ENCODE measurements at places on chromosomes 4 and X. TPM values are rescaled to one million over a fixed set of nuclear protein-coding genes. Genes with fewer than 3 reads are reported as not detected.

DNA sequence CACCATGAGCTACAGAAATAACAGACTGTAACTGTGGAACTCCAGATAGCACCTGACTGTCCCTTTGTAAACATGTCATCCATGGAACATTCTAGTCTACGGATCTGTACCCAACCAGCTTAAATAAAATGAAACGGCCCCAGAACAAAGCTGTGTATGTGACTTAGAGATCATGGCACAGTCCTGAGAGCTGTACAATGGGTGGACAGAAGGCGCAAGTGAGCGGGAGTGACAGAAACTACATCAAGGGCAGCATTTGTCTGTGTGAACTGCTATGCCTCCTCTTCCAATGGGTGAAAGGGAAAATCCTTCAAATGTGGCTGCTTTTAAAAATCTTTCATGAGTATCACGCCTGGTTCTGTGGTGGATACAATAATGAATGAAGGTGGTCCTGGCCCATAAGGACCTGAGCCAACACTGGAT lies 72.5 kb downstream of the FAT1 start:
- H3K4me3 ChIP-seq, result peak overlapping the region; percentile 36
- peak overlapping the region; percentile 72 for H3K27ac ChIP-seq
- DNase-seq, result no peak
- H3K27me3 ChIP-seq, result no peaks in the 10 kb centered on the region

- no peak overlapping the region for H3K4me3 ChIP-seq
- DNase-seq, result peak; percentile 67
- H3K27me3 ChIP-seq, result no peaks in the 10 kb centered on the region
These were observed 48.5 kb upstream of the HDAC8 start for GRCh38 chrX:72621163-72621562.

- no peaks in the 10 kb centered on the region for H3K36me3 ChIP-seq
- no peaks in the 10 kb centered on the region for H3K27me3 ChIP-seq
- H3K4me3 ChIP-seq, result no peak overlapping the region
- DNase-seq, result no peak
These were observed 72.1 kb upstream of the DOCK11 start for GRCh38 chrX:118423558-118423957.

- H3K4me3 ChIP-seq, result no peak overlapping the region
- H3K27ac ChIP-seq, result no peak overlapping the region
- no peaks in the 10 kb centered on the region for H3K27me3 ChIP-seq
These were observed 639.8 kb upstream of the INTU start for GRCh38 chr4:126992910-126993309.

- no peaks in the 10 kb centered on the region for H3K36me3 ChIP-seq
- DNase-seq, result no peak
- no peak overlapping the region for H3K4me3 ChIP-seq
- H3K4me1 ChIP-seq, result no peaks in the 10 kb centered on the region
- no peak overlapping the region for H3K27ac ChIP-seq
These were observed 1805.6 kb upstream of the TENM3 start for GRCh38 chr4:180437601-180438000.

- no peaks in the 10 kb centered on the region for H3K36me3 ChIP-seq
- no peaks in the 10 kb centered on the region for H3K27me3 ChIP-seq
- H3K4me3 ChIP-seq, result no peak overlapping the region
- no peaks in the 10 kb centered on the region for H3K4me1 ChIP-seq
- DNase-seq, result no peak
These were observed 33.1 kb downstream of the LEF1 start for GRCh38 chr4:108135549-108136209.

- H3K4me1 ChIP-seq, result no peaks in the 10 kb centered on the region
- DNase-seq, result peak; percentile 13
- H3K4me3 ChIP-seq, result no peak overlapping the region
- H3K36me3 ChIP-seq, result no peaks in the 10 kb centered on the region
These were observed 109.1 kb upstream of the SLC4A4 start for GRCh38 chr4:71229477-71230270.

- no peaks in the 10 kb centered on the region for H3K27me3 ChIP-seq
- DNase-seq, result no peak
- no peak overlapping the region for H3K27ac ChIP-seq
- H3K36me3 ChIP-seq, result no peaks in the 10 kb centered on the region
These were observed 262.5 kb upstream of the TEX13A start for GRCh38 chrX:105483011-105483410.

DNA sequence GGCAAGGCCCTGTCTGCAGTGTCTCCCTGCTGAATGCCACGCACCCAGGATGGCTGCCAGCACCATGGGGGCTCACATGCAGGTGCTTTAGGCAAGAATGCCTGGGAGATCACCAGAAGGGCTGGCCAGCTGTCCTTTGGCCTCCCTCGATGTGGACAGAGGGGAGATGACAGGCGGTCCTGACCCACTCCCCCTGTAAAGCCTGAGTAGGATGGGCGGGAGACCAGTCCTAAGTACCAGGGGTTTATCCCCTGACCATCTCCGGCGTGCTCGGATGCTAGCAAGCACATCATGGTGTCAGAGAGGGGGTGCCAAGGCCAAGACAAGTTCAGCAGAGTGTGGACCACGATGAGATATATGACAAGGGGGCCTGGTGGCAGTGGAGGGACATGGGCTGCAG lies 5.3 kb downstream of the PDZD4 start:
- no peak overlapping the region for H3K4me3 ChIP-seq
- H3K27ac ChIP-seq, result no peak overlapping the region
- DNase-seq, result no peak

GRCh38 chr4:100935090-100935489 lies 412.2 kb downstream of the PPP3CA start:
- no peaks in the 10 kb centered on the region for H3K4me1 ChIP-seq
- no peak for DNase-seq
- no peaks in the 10 kb centered on the region for H3K36me3 ChIP-seq
- H3K27me3 ChIP-seq, result no peaks in the 10 kb centered on the region

DNA sequence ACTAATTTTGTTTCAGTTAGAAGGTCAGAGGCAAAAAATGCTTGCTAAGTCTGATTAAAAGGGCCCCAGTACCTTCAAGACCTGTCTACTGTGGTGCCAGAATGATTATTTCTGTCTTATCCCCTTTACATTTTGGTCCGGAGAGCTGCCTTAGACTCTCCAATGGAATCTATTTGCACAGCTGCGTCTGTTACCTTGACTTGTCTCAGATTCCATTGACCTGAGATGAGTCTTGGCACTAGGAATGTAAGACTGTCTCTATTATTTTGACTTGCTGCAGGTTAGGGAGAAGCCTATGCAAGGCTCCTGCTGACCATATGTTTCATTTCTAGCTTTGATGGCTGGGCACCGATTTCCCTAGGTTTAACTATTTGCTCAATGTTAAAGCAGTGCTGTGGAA lies 457.6 kb downstream of the KCTD8 start:
- DNase-seq, result no peak
- H3K27me3 ChIP-seq, result no peaks in the 10 kb centered on the region
- H3K36me3 ChIP-seq, result no peaks in the 10 kb centered on the region

DNA sequence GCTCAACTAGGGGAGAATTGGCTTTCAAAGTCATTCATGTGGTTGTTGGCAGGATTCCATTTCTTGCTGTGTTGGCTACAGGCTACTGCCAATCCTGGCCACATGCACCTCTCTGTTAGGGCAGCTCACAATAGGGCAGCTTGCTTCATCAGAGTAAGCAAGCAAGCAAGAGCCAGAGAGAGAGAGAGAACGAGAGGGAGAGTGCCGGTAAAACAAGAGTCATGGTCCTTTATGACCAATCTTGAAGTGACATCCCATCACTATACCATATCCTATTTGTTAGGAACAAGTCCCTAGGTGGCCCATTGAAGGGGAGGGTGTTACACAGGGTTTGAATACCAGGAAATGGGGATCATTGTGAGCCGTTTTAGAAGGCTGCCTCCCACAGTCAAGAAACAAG lies 33.0 kb upstream of the TLR2 start:
- H3K27ac ChIP-seq, result no peak overlapping the region
- H3K4me3 ChIP-seq, result no peak overlapping the region
- H3K36me3 ChIP-seq, result no peaks in the 10 kb centered on the region

DNA sequence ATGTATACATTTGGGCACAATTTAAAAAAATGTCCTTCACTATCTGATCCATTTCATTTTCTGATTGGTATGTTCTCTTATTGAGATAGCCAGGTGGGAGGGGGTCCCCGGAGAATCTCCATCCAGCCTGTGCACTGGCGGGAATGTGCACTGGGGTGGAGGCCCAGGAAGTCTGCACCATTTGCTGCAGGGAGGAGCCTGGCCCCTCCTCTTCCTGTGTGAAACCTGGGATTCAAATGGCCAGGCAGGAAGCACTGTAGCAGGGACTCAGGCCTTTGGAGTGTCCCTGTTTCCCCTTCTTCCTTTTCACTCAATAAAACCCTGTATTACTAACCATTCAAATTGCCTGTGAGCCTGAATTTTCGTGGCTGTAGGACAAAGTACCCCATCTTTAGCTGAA lies 44.3 kb downstream of the GPRIN3 start:
- DNase-seq, result no peak
- H3K4me1 ChIP-seq, result no peaks in the 10 kb centered on the region
- H3K27me3 ChIP-seq, result no peaks in the 10 kb centered on the region
- H3K27ac ChIP-seq, result no peak overlapping the region
- no peak overlapping the region for H3K4me3 ChIP-seq

- H3K27ac ChIP-seq, result 0 out of 2 replicates have a peak overlapping the region, but pooled peaks have one; percentile 29
- no peak overlapping the region for H3K4me3 ChIP-seq
- peaks cover 3% of the 10 kb centered on the region for H3K4me1 ChIP-seq
- no peak for DNase-seq
- no peaks in the 10 kb centered on the region for H3K36me3 ChIP-seq
- no peaks in the 10 kb centered on the region for H3K27me3 ChIP-seq
These were observed 691.5 kb upstream of the POU3F4 start for GRCh38 chrX:82816562-82816961.

GRCh38 chr4:121336706-121337105 lies 44.1 kb downstream of the QRFPR start:
- no peak for DNase-seq
- no peak overlapping the region for H3K27ac ChIP-seq
- no peaks in the 10 kb centered on the region for H3K4me1 ChIP-seq
- H3K27me3 ChIP-seq, result no peaks in the 10 kb centered on the region

- no peak overlapping the region for H3K27ac ChIP-seq
- no peaks in the 10 kb centered on the region for H3K36me3 ChIP-seq
- DNase-seq, result no peak
- no peak overlapping the region for H3K4me3 ChIP-seq
- H3K27me3 ChIP-seq, result no peaks in the 10 kb centered on the region
These were observed 1126.9 kb downstream of the STPG2 start for GRCh38 chr4:97016186-97016907.

GRCh38 chrX:12567857-12568256 lies 223.4 kb upstream of the PRPS2 start:
- no peaks in the 10 kb centered on the region for H3K36me3 ChIP-seq
- no peak for DNase-seq
- H3K4me1 ChIP-seq, result no peaks in the 10 kb centered on the region

The SNCA gene
- total RNA-seq, result 6.0 TPM

The PHOX2B gene
- not detected for total RNA-seq

The LRPAP1 gene
- total RNA-seq, result 110 TPM

The CSN1S1 gene
- total RNA-seq, result not detected

The KANTR gene
- total RNA-seq, result 6.8 TPM

Data from Panc1 (cell line).